Ureter (tissue), 1 donor: ENCODE measurements at places on chromosomes 16 and 17. TPM values are rescaled to one million over a fixed set of nuclear protein-coding genes. Genes with fewer than 3 reads are reported as not detected.

GRCh38 chr17:27620721-27621120, 10.3 kb upstream of the LGALS9 start:
- no peak for DNase-seq

DNA sequence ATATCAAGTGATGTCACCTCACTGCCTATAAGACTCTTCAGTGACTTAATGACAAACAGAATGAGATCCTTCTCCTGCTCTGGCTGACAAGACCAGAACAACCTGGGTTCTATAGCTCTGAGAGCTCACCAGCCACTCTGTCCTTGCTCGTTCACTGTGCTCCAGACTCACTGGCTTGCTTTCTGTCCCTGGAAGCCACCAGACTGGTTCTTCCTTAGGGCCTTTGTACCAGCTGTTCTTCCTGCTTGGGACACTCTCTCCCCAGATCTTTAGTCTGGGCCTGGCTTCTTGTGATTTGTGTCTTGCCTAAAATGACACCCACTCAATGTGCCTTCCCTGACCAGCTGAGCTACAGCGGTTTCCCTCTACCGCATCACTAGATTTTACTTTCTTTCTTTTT, 76.1 kb downstream of the FTO start:
- DNase-seq, result no peak

- no peak for DNase-seq
These were observed 32.0 kb downstream of the TBX4 start for GRCh38 chr17:61484174-61484573.

DNA sequence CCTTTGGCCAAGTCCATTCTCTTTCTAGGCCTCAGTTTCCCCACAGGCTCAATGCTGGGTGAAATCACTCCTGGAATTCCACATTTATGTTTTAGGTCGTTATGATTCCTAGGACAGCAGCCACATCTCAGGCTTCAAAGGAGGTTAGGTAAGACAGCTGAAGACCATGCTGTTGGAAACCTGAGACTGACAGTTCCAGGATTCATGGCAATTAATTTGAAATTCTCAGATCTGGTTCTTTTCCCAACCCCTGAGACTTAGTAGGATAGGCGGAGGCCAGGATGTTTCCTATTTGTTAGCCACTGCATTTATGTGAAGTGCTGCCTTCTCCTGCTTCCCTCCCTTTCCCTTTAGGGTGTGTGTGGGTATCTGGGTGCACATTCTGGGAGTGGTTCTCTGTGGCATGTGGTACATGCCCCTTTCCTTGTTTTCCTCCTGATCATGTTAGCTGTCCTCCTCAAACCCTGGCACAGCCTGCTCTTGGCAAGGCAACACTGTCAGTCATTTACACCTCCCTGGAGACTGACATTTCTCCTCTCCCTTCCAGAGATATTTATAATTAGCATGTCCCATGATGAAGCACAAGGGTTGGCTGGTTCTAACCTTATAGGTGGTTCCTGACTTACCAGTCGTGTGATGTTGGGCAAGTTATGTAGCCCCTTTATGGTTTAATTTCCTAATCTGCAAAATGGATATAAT, 91.4 kb upstream of the SALL1 start:
- DNase-seq, result no peak

GRCh38 chr17:11948789-11949188, 48.5 kb downstream of the ZNF18 start:
- DNase-seq, result no peak

GRCh38 chr17:64767269-64767997, 105.3 kb upstream of the SMURF2 start:
- no peak for DNase-seq

DNA sequence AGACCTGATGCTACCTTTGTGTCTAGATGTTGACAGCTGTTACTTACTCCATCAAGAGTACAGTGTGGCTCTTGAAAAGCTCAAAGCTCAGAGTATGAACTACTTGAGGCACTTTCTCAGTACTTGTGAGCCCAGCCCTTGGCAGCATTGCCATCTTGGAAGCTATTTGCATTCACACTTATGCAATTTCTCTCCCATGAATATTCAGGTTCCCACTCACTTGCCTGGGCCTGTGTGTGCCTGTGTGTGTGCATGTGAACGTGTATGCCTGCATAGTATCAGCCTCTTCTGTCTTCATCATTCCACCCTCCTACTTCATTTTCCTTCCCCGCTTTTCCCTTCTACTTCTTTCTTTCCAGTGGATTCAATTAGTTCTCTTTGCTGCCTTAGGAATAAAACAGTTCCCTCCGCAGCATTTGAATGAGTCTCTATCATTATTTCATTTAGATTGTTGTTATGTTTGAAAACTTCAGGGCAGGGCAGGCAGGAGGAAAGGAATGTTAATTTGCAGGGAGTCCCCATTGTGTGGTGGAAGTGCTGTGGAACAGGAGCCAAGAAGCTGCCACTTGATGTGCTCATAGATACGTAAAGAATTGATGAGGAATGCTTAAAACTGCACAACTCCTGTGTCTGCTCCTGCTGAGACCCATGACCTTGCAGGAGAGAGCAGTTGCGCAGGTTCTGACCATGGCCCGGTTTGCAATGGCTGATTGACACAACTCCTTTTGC, 58.9 kb downstream of the HS3ST4 start:
- no peak for DNase-seq

DNA sequence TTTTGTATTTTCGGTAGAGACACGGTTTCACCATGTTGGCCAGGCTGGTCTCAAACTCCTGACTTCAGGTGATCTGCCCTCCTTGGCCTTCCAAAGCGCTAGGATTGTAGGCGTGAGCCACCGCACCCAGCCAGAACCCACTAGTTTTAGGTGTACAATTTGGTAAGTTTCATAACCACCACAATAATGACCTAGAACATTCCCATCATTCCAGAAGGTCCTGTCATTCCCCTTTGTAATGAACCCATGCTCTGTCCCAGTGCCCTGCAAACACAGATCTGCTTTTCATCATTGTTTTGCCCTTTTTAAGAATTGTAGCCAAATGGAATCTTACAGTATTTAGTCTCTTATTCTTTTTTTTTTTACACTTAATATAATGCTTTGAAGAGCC, 35.6 kb upstream of the IRF8 start:
- DNase-seq, result no peak

DNA sequence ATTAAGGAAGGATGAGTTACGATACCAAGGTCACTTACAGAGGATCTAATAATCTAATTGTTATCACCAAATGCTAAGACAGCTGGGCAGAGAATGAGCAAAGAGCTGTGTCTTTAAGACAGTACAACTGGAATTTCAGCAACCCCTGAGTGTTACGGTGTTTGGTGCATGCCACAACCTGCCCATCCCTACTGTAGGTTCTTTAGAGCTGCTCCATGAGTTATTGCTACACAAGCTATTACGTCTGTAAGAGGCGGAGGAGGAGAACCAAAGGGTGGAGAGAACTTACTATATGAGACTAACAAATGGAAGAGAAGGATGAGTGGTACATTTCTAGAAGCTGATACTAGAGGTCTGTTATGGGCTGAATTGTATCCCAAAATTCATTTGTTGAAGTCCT, 14.2 kb upstream of the C17orf78 start:
- DNase-seq, result peak; percentile 58

RHBDL3 gene
- total RNA-seq, result 0.99 TPM

- peak; percentile 69 for DNase-seq
These were observed 665 bp upstream of the ALDH3A2 start for GRCh38 chr17:19647697-19648474.

DNA sequence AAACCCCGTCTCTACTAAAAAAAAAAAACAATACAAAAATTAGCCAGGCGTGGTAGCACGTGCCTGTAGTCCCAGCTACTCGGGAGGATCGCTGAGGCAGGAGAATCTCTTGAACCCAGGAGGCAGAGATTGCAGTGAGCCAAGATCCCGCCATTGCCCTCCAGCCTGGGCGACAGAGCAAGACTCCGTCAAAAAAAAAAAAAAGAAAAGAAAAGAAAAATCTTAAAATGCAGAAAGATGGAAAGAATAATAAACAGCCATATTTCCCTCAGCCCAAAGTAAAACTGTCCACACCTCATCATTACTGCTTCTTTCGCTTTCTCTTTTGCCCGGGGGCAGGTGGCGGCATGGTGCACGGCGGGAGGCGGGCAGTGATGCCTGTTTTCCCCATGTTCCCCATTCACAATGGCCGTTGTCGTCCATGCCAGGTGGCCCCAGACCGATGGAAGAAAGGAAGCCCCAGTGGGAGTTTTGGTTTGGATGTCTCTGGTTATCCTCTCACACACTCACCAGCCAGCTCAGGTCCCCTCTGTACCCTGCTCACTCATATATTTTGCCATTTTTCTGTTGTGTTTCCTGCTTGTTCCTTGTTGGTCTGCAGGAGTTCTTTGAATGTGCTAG, 37.0 kb upstream of the PEMT start:
- DNase-seq, result no peak

GRCh38 chr17:17253406-17253805, 16.4 kb upstream of the FLCN start:
- DNase-seq, result no peak
